ENCODE measurements at places on chromosomes 12 and 14.

DNA sequence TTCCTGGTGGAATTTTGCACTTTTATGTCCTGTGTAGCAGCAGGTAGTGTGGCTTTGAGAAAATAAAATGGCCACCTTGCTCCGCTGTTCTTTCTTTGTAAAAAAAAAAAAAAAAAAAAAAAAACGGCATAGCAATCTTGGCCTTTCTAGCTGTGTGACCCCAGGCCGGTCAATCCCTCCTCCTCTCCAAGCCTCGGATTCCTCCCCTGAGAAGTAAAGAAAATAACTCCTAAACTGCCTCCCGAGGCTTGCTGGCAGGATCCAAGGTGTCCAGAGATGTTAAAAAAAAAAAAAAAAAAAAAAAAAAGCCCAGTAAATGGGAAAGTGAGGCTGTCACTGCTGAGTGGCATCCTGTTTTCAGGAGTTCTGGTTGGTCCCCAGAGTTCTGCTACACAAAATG lies 23.9 kb upstream of the MAP1LC3B2 start:
- no peak for DNase-seq

GRCh38 chr12:53211476-53212381 lies 4.7 kb upstream of the ITGB7 start:
- peak; percentile 45 for DNase-seq

DNA sequence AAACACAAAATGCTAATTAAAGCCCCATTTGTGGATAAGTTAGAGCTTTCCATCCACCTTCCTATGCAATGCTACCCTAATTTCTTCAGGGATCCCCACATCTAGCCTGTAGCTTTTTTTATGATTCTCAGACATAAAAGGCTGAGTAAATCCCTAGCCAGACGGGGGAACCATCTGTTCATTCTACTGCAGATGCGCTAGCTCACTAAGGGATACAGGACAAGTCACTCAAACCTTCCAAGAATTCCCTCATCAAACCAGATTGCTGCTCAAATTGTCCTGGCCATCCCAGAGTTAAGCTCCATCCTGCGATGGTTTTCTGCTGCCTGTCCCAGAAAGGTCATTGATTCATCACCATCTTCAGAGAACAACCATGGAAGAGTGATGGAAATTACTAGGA lies 56.7 kb downstream of the MYRFL start:
- DNase-seq: no peak

- DNase-seq: no peak
These were observed 38.1 kb downstream of the BBS10 start for GRCh38 chr12:76310110-76310509.

DNA sequence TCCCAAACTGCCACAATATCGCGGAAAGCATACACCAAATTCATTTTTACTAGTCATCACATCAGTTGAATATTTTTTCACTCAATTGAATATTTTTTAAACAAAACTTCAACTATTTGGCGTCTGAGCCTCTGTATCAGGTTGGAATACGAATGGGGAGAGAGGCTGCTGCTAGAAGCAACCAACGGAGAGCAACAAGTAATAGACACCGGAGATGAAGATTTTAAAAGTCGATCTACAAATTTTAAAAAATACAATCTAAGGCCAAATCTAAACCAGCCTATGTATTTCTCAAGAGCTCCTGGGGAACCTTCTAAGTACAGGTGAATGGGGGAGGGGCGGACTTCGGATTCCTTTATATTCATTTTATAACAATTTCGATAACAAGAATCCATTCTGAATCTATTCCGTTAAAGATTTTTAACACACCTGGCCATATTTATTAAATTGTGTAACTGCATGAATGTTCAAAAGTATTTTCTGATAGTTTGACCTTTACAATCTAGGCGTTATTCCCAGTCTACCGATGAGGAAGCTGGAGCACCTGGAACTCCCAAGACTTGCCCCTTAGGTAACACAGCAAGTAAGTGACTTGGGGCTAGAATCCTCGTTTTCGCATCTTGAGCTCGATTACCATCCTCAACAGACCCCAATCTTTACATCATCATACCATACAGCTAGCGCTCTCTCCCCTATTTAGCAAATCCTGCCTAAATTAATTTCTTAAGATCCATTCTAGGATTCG lies 1.2 kb downstream of the GNPNAT1 start:
- no peak for DNase-seq

- no peak for DNase-seq
These were observed 24.5 kb upstream of the ARID2 start for GRCh38 chr12:45704968-45705367.

DNA sequence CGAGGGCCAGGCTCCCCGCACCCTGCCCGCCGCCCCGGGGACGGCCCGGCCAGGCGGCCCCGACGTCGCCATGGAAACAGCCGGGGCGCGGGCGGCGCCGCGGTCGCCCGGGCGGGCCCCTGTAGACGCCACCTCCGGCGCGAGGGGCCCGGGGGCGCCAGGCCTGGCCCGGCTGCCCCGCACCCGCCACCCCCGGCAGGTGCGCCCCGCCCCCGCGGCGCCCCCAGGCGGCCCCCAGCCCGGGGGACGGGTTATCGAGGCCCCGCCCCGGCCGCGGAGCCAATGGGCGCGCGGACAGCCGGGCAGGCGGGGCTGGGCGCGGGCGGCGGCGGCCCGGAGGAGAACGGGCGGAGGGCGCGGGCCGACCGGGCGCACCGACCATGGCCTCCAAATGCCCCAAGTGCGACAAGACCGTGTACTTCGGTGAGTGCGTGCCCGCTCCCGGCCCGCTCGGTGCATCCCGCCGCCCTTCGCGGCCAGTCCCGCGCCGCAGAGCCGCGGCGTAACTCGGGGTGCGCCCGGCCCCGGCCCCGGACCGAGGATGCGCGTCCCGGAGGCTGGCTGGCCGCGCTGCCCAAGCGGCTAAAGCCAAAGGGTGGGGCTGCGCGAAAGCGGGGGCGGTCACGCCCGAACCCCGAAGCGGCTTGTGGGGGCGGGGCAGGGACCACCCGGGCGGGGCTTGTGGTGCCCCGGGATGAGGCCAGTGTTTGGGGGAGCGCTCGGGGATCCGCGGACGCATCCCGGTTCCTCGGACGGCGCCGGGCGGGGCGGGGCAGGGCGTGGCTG lies at the start of gene CRIP2:
CRIP2 (plus strand) TSS at position 339 of the 786 bp plus-strand sequence; CDS start at position 381, 42 bp downstream.
- DNase-seq: peak; percentile 63
